ENCODE measurements at places on chromosomes 11 and 22.

GRCh38 chr11:102114032-102114431 lies 3.8 kb downstream of the YAP1 start:
- DNase-seq, result no peak

GRCh38 chr11:118282606-118283005 lies 18.5 kb upstream of the MPZL2 start:
- no peak for DNase-seq

GRCh38 chr22:25627271-25627852 lies 62.9 kb downstream of the GRK3 start:
- DNase-seq, result no peak

DNA sequence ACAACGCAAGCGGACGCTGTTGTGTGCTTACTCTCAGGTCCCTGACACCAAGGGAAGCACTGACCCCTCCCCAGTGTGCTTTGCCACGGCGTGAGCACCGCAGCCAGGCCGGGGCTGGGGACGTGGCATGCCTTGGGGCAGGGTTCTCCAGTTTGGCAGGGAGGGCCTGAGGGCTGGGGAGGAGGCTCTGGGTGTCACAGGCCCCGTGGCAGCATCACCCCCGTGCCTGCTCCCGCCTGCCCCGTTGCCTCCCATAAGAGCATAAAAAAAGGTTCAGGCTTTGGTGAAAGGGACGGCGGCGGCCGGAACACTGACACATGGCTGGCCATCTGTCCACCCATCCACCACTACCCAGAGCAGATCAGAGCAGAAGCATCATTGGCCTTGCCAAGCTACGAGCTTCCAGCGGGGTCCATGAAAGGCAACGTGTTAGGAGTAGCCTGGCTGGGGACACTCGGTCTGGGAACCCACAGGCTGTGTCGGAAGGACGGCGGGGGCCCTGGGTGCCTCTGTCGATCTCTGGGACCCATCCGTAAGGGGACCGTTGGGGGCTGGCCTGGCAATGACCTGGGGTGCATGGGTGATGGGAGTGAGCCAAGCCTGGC lies 183.0 kb downstream of the IGLL1 start:
- no peak for DNase-seq
